ENCODE measurements at places on chromosomes 4 and X.
A peak's percentile ranks its signal among the peaks of the same experiment; 100 is the strongest.

- no peak for DNase-seq
Measured at GRCh38 chrX:119708936-119709335, 16.0 kb upstream of the SEPTIN6 start.

DNA sequence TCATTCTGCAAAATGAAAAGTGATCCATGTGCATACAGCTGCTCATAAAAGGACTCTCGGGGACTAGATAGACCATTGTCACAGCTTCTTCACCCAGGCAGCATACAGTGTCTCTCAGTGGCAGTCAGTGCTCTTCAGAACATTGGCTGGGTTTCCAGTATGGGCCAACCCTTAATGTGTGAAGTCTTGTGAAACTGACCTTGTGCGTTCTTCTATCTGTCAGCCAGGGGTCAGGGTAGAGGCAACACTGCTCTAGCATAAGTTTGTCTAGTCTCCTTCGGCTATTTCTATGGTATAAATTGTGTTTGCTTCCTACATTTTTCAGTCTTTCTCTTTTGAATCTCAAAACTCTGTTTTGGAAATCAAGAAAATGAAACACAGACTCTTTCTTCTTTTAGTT, 37.0 kb upstream of the SMIM31 start:
- no peak for DNase-seq

- no peak for DNase-seq
Measured at GRCh38 chr4:119728692-119729593, 100.3 kb upstream of the PDE5A start.

GRCh38 chr4:171117457-171117856, 695.7 kb upstream of the GALNTL6 start:
- DNase-seq = no peak

- DNase-seq = no peak
Measured at GRCh38 chr4:40800064-40800463, 50.3 kb downstream of the NSUN7 start.

GRCh38 chr4:89640620-89641366, 196.2 kb downstream of the SNCA start:
- DNase-seq = peak; percentile 17

- no peak for DNase-seq
Measured at GRCh38 chr4:185145572-185145971, 2.5 kb downstream of the SLC25A4 start.

Measured in activated CD4-positive, alpha-beta T cell treated with anti-CD3 and anti-CD28 coated beads, Interleukin-2, amount 10 ng/mL, durations not matched to agents 7 days and 5 days (primary cell).